Articular chondrocyte of knee joint (primary cell): ENCODE measurements at places on chromosomes 3 and 15. TPM values are rescaled to one million over a fixed set of nuclear protein-coding genes. Genes with fewer than 3 reads are reported as not detected.

CNTN4 gene
- total RNA-seq: not detected in 2 replicates

BDH1 gene
- total RNA-seq: 4.9 and 7.8 TPM in 2 replicates

KLHL6 gene
- under 0.01 TPM in 1 of 2 replicates, not detected in the other for total RNA-seq

CPA3 gene
- total RNA-seq: 0.11 TPM in 1 of 2 replicates, not detected in the other

PPIB gene
- 858 and 860 TPM in 2 replicates for total RNA-seq

GPR15 gene
- total RNA-seq: not detected in 2 replicates

CTXN2 gene
- not detected in 2 replicates for total RNA-seq

HYAL1 gene
- 14.5 and 15.5 TPM in 2 replicates for total RNA-seq

CLDN18 gene
- total RNA-seq: under 0.01 TPM in 1 of 2 replicates, not detected in the other

EEFSEC gene
- total RNA-seq: 4.5 and 6.0 TPM in 2 replicates

CRYGS gene
- total RNA-seq: 1.6 and 1.8 TPM in 2 replicates

PPARG gene
- total RNA-seq: 3.1 and 15.6 TPM in 2 replicates

SEMA5B gene
- 0.13 and 0.32 TPM in 2 replicates for total RNA-seq

UROC1 gene
- not detected in 2 replicates for total RNA-seq

CPNE4 gene
- not detected in 2 replicates for total RNA-seq
